RPMI7951 (cell line): ENCODE measurements at places on chromosomes 2 and 18. TPM values are rescaled to one million over a fixed set of nuclear protein-coding genes. Genes with fewer than 3 reads are reported as not detected.

The RIT2 gene
- total RNA-seq: not detected in 2 replicates

The SULT1C4 gene
- total RNA-seq: not detected in 2 replicates

The EVX2 gene
- total RNA-seq: not detected in 2 replicates

The TBR1 gene
- under 0.01 TPM in 1 of 2 replicates, not detected in the other for total RNA-seq

The ESCO1 gene
- 13.9 and 17.1 TPM in 2 replicates for total RNA-seq

The HDAC4 gene
- 4.6 and 5.5 TPM in 2 replicates for total RNA-seq

The CCT4 gene
- total RNA-seq: 301 and 306 TPM in 2 replicates

The SCG2 gene
- 57.7 and 79.7 TPM in 2 replicates for total RNA-seq

The LYPD6 gene
- 16.1 and 19.5 TPM in 2 replicates for total RNA-seq

The KCNS3 gene
- total RNA-seq: 44.5 and 52.8 TPM in 2 replicates

The DNAH7 gene
- total RNA-seq: 0.78 and 1.3 TPM in 2 replicates

The CHN1 gene
- 131 and 163 TPM in 2 replicates for total RNA-seq

The WNT10A gene
- total RNA-seq: 0.72 and 1.4 TPM in 2 replicates

The SKOR2 gene
- total RNA-seq: not detected in 2 replicates

The TLX2 gene
- total RNA-seq: 4.2 and 5.5 TPM in 2 replicates

The KRTCAP3 gene
- 0.48 TPM in 1 of 2 replicates, not detected in the other for total RNA-seq

The CYP26B1 gene
- total RNA-seq: 3.5 and 4.3 TPM in 2 replicates

The CCDC74B gene
- 0.72 and 3.2 TPM in 2 replicates for total RNA-seq

The C2orf69 gene
- 22.5 and 22.6 TPM in 2 replicates for total RNA-seq

The UCN gene
- 0.48 and 2.1 TPM in 2 replicates for total RNA-seq

The DCC gene
- total RNA-seq: not detected in 2 replicates

The GKN2 gene
- total RNA-seq: not detected in 2 replicates

The SERPINB4 gene
- not detected in 2 replicates for total RNA-seq

The OTOS gene
- 1.7 TPM in 1 of 2 replicates, not detected in the other for total RNA-seq

The DSG2 gene
- 0.10 and 0.24 TPM in 2 replicates for total RNA-seq

The MOGAT1 gene
- total RNA-seq: 0.24 and 0.29 TPM in 2 replicates

The TRMT61B gene
- total RNA-seq: 14.5 and 29.2 TPM in 2 replicates

The HOXD9 gene
- 1.4 TPM in 2 replicates for total RNA-seq
